ENCODE measurements at places on chromosomes 5 and 9.

- no peak for DNase-seq
These were observed 68.1 kb upstream of the SPOCK1 start for GRCh38 chr5:137567226-137567625.

- no peak for DNase-seq
These were observed 10.2 kb downstream of the CMYA5 start for GRCh38 chr5:79699763-79700400.

DNA sequence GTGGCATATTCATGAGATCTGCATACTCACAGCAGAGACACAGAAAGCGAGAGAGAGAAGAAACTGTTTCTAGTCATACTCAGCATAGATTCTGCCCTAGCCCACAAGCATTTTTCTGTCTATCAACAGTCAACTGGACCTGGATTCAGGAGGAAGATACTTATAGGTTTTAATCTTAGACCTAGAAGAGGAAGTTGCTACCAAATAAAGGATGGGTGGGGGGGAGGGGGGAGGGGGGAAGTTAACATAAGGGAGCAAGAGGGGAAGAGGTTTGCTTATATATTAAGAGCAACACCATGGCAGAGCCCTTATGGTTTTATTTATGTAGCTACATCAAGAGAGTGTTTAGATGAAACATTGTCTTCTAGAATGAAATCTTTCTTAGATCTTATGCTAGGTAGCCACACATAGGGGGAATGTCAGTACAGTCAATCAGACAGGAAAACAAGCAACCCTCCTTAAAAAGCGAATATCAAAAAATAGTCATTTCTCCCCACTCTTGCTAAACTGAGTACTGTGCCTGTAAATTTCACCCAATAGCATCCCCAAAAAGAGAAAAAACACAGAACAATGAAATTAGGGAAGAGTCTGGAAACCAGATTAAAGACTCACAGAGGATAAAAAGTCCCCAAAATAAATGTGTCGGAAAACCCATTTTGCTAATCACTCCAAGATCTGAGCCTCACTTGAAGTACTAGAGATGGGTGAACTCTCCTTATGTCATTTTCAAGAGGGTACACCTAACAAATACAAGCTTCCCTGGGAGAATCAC, 192.7 kb upstream of the NR4A3 start:
- no peak for DNase-seq

DNA sequence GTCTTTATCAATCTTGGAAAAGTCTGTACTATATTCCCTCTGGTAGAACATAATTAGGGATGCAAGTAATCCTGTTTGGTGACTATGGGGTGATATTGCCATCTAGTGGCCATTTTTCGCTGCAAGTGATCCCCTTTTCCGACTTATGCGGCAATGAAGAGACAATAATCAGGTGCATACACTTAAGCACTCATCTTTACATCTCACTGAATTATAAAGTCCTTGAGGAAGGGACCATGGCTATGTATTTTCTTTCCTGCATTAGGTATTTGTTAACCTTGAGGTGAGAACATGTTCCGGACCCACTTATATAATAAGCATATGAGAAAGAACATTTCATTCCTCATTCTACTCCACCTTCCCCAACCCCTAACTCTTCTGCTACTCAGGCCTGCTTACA, 19.6 kb upstream of the LIX1 start:
- peak; percentile 72 for DNase-seq

DNA sequence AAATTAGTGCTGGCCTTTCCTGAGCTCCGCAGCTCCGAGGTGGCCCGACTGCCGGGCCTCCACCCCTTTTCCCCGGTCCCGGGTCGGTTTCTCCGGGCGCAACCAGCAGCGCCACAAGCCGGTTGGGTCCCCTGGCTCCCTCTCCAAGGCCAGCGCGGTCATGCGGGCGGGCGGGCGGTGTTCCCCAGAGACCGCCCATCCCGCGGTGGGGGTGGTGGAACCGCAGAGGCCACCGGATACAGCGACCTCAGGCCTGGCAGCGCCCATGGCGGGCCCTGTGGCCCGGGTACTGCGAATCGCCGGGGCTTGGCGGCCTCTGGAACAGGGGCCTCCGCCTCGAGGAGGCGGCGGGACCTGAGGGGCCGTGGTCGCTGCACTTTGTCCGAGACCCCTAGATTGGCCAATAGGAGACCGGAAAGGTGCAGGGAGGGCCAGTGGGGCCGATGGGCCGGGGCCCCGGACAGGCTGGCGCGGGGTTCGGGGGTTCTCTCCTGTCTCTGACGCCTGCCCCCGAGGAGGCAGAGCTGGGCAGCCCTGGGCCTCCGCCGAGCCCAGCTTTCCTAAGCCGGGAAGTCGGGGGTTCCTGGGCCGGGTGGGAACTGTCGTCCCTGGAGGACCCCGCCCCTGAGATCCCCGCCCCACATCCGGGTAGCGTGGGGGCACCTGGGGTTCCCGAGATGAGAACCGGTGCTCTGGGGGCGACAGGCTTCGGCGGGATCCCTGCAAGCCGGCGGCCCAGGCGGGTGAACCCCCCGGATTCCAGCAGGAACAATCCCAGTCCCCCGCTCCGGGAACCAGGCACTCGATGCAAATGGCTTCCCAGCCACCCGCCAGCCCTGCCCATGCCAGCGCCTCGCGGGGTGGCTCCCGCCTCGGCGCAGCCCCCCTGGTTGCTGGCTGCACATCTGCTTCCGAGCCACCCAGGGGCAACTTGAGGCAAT, 293.9 kb downstream of the ZSWIM6 start:
- no peak for DNase-seq

DNA sequence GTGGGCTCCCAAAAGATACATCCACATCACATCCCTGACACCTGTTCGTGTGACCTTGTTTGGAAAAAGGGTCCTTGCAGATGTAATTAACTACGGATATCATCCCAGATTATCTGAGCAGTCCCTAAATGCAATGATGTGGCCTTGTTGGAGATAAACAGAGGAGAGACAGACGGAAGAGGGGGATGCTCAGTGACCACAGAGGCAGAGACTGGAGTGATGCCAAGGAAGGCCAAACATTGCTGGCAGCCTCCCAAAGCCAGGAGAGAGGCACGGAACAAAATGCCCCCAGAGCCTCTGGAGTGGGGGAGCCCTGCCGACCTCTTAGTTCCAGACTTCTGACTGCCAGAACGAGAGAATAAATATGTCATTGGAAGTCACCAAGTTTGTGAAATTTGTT, 15.0 kb upstream of the VAV2 start:
- peak; percentile 28 for DNase-seq

GRCh38 chr5:63128018-63128417, 549.4 kb downstream of the LRRC70 start:
- no peak for DNase-seq

DNA sequence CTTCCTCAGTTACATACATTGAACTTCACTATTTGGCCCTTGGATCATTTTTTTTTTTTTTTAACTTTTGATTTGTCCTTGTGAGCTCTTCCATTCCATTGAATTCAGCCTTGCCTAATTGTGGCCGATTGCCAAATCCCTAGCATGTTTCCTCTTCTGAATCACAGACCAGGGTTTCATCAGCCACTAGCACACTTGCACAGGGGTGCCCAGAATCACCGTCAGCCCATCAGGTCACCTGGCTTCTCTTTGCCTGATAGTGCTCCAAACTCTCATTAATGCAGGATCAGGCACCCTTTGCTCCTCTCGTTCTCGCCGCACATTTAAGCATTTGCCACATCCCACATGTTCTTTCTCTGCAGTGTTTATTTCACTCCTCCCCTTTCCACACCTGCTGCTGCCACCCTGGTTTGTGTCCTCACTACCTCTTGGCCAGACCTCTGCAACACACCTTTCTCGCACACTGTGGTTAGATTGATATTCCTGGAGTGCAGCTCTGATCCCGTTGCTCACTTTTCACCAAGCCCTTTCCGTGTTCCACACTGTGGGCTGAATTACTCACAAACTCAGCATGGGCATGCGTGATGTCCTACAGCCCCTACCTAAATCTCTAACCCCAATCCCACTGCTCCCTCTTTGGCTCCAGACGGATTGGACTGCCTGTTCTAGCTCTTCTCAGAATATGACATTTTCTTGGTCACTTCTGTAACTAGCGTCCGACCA, 9.8 kb downstream of the PIK3R1 start:
- no peak for DNase-seq

Measured in SHP77 (cell line).